ENCODE measurements at places on chromosomes 11 and 22.

- no peak for DNase-seq
Measured at GRCh38 chr22:39364714-39365491, 15.1 kb downstream of the SYNGR1 start.

- DNase-seq: no peak
Measured at GRCh38 chr11:57354699-57355098, 16.5 kb downstream of the P2RX3 start.

GRCh38 chr11:34614344-34615104 lies 6.4 kb upstream of the EHF start:
- no peak for DNase-seq

- DNase-seq: no peak
Measured at GRCh38 chr11:115298300-115299012, 205.8 kb downstream of the CADM1 start.

- DNase-seq: no peak
Measured at GRCh38 chr11:117919781-117920221, 9.4 kb downstream of the TMPRSS13 start.

- no peak for DNase-seq
Measured at GRCh38 chr22:25697181-25697664, 44.8 kb upstream of the MYO18B start.

DNA sequence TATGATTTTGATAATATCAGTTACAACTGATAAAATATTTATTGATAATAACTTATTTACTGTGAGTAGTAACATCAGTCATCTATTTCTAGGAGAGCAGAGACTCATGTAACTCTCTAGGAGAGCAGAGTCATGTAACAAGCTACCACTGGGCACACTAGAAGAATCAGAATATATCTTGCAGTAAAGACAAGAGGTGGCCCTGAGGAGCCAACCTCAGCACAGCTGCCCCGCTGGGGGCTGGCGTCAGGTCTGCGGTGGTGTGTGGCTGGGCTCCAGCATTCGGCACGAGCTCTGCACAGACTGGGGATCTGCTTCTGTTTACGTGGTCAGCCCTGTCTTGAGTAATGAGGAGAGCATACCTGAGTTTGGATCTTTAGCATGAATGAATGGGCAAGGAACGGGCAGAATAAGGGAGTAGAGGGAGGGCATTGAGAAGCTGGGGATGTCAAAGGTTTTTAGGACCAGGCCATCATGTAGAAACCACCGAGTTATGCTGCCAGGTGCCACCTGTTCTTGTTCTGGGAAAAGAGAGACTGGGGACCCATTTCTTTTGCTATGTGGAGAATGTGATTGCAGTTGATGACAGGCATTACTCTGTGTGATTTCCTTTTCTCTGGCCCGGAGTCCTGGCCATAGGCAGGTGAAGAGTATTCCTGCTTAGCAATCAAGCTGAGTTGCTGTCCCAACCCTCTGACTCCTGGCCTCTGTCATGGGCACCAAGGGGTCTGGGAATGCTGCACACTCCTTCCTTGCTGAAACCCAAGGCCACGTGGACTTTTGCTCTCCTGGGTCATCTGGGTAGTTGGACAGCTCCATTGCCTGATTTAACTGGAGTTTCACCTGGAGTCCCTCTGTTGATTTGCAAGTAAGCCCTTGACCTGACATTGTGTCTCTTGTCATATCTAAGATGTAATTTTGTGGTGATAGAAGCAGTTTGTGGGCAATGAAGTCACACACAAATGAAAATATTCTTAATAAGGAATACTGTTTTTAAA lies 50.9 kb upstream of the HEPHL1 start:
- no peak for DNase-seq

- DNase-seq: no peak
Measured at GRCh38 chr11:83695046-83695445, 408.9 kb upstream of the CCDC90B start.

DNA sequence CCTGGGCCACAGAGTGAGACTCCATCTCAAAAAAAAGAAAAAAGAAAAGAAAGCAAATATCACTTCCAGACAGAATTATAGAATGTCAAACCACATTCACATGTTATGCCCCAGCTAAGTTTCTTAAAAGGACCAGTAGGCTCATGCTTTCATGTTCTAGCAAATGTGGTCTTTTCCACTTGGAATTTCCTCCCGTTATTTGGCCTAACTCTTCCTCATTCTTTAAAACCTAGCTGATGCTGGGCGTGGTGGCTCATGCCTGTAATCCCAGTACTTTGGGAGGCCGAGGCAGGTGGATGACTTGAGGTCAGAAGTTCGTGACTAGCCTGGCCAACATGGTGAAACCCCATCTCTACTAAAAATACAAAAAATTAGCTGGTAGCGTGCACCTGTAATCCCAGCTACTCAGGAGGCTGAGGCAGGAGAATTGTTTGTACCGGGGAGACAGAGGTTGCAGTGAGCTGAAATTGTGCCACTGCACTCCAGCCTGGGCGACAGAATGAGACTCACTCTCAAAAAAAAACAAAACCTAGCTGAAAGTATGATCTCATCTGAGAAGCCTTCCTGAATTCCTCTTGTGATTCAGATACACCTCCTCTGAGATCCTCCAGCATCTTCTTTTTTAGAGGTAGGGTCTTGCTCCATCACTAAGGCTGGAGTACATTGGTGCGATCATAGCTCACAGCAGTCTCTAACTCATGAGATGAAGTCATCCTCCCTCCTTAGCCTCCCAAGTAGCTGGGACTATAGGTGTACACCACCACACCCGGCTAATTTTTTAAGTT lies 50.4 kb downstream of the FCHSD2 start:
- no peak for DNase-seq

DNA sequence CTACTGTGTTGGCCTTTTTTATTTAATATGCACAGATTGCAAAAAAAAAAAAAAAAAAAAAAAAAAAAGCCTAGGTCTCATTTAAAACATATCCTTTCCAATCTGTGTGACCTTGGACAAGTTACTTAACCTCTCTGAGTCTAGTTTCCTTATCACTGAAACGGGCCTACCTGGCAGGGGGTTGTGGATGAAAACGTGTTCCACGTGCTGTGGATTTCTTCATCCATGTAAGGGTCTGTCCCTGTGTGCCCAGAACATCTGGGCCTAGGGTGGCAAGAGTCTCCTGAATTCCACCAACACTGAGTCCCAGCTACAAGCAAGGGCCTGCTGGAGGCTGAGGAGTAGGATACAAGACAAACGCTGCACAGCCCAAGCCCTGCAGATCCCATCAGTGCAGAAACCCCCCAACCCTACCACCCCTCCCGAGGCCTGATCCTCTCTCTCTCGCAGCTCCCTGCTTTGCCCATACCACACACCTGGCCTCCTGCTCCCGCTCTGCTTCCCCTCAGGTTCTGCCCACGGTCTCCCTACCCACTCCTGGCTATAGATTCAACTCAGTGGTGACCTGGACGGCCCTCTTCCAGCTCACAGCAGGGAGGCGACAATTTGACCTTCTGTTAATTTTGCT lies 4.7 kb upstream of the GNAZ start:
- no peak for DNase-seq

DNA sequence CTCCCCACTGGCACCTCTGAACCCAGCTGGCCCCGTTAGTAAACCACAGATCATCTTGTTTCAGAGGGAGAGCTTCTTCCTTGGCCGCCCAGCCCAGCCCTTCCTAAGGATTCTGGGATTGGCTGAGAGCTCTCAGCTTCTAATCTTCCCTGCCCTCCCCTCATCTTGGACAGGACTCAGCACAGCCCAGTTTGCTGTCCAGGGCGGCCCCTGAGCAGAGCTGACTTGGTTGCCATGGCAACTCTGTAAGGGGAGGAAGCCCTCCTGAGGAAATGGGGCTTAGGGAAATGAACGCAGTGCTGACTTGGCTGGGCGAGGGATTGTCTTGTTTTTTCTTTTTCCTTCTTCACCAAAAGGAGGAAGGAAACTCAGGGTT lies 4.6 kb downstream of the APOL4 start:
- DNase-seq: peak; percentile 78

- no peak for DNase-seq
Measured at GRCh38 chr11:2932850-2933251, 3.6 kb upstream of the PHLDA2 start.

DNA sequence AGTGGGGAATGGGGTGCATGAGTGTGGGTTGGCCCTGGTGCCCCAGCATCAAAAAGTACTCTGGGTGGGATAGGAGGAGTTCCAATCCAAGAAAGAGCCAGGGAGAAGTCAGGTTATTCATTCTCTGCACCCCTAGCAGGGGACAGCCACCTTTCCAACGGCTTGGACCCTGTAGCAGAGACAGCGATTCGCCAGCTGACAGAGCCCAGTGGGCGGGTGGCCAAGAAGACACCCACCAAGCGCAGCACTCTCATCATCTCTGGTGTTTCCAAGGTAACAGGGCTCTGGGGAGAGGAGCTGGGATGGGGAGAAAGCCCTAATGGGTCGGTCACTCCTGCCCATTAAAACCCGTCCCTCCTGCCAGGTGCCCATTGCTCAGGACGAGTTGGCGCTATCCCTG lies 6.6 kb downstream of the C2CD2L start:
- DNase-seq: no peak

DNA sequence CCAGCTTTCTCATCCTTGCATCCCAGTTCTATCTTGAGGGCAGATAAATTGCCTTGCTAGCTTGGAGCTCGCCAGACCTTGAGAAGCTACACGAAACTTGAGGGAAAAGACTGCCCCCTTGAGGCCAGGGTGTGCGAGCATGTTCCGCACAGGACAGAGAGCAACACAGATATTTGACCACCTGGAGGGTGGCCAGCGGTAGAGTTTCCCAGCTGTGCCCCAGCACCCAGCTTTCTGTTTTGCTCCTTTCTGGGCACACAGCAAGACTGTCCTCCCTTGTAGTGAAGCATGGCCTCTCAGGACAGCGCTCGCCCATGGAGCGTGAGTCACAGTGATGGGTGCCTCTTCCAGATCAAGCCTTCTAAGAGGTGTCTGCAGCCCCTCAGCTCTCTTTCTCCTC lies 23.5 kb downstream of the SPATA19 start:
- DNase-seq: peak; percentile 40

DNA sequence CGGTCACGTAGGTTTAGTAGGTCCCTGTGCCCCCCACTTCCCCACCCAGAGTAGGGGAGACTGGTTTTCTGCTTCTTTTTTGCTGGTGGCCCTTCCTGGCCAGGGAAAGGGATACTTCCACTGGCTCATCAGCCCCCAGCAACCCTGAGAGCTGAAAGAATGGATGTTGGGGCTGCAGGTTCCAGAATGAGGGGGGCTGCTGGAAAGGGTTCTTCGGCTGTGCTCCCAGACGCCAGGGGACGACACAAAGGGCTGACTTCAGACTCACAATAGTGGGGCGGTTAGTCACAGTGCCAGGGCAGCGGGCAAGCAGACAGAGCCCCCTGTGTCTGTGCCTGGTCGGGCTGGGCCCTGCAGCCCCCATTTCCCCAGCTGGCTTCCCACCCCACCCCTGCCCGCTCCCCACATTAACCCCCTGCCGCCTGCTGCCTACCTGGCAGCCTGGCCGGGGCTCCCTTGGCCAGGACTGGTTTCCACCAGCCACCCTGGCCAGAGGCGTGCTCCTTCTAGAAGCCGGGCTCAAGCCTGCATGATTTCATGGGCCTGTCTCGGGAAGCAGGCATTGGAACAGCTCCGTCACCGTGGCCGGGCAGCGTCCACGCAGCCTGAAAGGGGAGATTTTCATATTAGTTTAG lies 79.1 kb upstream of the WNT7B start:
- peak; percentile 64 for DNase-seq

DNA sequence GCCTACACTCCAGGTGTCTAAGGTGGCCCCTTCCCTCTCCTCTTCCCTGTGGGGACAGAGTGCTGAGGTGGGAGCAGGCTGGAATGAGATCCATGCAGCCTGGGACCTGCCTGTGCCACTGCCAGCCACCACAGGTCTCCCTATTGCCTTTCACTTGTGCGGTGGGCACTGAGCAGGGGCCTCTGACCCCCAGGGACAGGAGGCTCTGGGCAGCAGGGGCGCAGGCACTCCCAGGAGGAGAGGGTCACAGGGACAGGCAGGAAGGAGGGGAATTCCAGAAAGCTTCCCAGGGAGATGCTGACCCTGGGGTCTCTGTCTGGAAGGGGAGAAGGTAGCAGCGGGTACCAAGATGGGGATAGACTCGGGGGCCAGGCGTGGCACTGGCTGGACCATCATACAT lies 228.5 kb upstream of the B3GAT1 start:
- DNase-seq: no peak

- no peak for DNase-seq
Measured at GRCh38 chr11:12048936-12049790, 40.7 kb upstream of the DKK3 start.

DNA sequence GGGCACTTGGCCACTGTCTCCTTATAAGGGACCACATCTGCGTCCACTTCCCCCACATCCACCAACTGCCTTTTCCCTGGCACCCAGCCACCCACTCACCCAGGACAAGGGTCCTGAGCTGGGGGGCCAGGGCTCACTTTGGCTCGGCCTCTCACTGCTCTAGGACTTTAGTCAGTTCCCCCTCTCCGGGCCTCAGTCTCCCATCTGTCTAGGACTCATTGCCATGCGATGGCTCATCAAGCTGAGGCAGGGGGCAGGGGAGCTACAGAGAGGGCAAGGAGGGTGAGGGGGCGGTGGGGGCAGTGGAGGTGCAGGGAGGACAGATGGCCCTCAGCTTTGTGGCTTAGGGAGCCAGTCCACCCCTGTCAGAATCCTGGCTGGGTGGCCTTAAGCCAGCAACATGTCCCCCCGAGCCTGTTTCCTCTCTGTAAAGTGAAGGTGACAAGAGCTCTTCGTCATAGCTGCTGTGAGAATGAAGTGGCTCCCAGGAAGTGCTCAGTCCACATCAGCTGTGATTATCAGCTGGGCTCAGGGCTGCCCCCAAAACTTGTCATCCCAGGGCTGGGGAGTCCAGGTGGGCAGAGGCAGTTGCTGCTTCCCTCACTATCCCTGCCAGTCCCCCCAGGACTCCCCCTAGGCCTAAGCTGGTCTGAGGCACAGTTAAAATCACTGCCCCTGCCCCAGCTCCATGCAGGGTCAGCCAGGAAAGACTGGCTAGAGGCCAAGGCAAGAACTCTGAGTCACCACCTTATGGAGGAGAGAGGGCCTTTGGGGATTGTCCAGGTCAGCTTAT lies 14.9 kb downstream of the RAC2 start:
- no peak for DNase-seq

- no peak for DNase-seq
Measured at GRCh38 chr11:27414644-27415043, 51.6 kb upstream of the CCDC34 start.

DNA sequence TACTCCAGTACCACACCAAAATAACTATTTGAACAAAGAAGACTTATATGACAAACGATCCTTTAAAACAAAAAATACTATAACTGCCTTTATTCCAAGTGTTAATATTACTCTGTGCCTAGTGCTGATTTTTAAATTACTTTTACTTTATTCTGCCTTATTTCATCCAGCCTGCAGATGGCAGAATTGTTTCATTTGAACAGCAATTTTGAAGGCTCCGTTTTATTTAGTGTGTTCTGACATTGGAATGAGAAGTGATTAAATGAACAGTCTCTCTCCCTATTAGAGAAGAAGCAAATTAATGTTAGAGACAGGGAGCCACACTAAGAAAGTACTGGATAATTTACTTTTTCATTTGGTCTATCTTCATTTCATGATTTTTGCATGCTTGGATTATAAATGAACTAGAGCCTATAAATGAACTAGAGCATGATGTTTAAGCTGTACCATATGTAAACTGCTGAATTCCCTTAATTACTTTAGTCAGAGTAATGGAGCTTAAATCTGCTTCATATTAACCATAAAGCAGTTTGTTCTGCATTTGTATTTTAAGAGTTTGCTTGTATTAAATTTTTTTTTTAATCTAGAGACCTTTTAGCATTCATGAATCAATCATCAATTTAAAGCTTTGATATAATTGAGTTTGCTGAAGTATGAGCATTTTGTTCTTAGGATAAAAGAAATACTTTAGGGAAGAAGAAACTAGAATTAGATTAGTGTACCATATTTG lies 9.8 kb downstream of the PDHX start:
- DNase-seq: peak; percentile 41
